ENCODE measurements at places on chromosomes 4 and X. TPM values are rescaled to one million over a fixed set of nuclear protein-coding genes. Genes with fewer than 3 reads are reported as not detected.

Gene GLOD5
- total RNA-seq: not detected

Gene DDX53
- not detected for total RNA-seq

Gene PAGE1
- not detected for total RNA-seq

Gene CLCN5
- 4.9 TPM for total RNA-seq

Gene CENPVL3
- total RNA-seq: not detected

Gene NDST4
- not detected for total RNA-seq

Gene CD38
- not detected for total RNA-seq

Gene KCNE5
- 1.4 TPM for total RNA-seq

Gene PTPN13
- total RNA-seq: 23.0 TPM

Gene ZNF711
- total RNA-seq: 1.8 TPM

Gene SPANXB1
- total RNA-seq: not detected

Gene ODAPH
- total RNA-seq: not detected

Gene CXCL9
- total RNA-seq: not detected

Gene SCOC
- 49.2 TPM for total RNA-seq

Gene ANK2
- total RNA-seq: 41.2 TPM

Gene PI4K2B
- total RNA-seq: 22.8 TPM

Gene GRIA2
- total RNA-seq: not detected

Gene PROM1
- total RNA-seq: not detected

Gene BTC
- total RNA-seq: 4.0 TPM

Gene PNMA6F
- total RNA-seq: not detected

Gene FGF2
- 134 TPM for total RNA-seq

Gene STARD8
- total RNA-seq: 1.0 TPM

Gene ADGRL3
- total RNA-seq: 3.6 TPM

Gene NSD2
- total RNA-seq: 100 TPM

Gene IGSF1
- not detected for total RNA-seq

Gene TBC1D8B
- total RNA-seq: 4.7 TPM

Gene MBTPS2
- 21.8 TPM for total RNA-seq

Gene DSPP
- total RNA-seq: not detected

Gene PPP1R2C
- total RNA-seq: not detected

Gene EMCN
- total RNA-seq: not detected

Gene MAGEB1
- not detected for total RNA-seq

Gene DKK2
- 0.07 TPM for total RNA-seq

Gene IL2
- total RNA-seq: not detected

Gene TMEM165
- total RNA-seq: 119 TPM

Gene SLC26A1
- total RNA-seq: 0.16 TPM

Measured in MCF 10A (cell line).